ENCODE measurements at places on chromosomes 6 and 20.

DNA sequence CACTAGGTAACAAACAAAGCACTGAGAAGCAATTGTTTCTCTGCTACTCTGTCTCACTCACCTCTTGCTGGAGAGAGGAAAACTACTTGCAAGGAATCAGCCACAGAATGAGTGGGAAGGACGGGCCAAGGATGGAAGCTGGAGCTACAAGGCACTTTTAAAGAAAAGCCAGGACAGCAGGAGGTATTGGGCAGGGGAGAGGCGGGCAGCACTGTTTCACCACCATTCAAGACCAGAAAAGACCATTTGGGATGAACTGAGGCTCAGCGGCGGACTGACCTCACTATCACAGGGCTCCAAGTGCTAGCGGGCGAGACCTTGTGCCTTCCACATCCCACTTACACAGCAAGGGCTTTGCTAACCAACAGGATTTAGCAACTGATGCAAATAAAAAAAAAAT lies 137.4 kb downstream of the IPCEF1 start:
- DNase-seq, result no peak

GRCh38 chr6:39209911-39210310 lies 19.4 kb downstream of the KCNK5 start:
- DNase-seq, result no peak

DNA sequence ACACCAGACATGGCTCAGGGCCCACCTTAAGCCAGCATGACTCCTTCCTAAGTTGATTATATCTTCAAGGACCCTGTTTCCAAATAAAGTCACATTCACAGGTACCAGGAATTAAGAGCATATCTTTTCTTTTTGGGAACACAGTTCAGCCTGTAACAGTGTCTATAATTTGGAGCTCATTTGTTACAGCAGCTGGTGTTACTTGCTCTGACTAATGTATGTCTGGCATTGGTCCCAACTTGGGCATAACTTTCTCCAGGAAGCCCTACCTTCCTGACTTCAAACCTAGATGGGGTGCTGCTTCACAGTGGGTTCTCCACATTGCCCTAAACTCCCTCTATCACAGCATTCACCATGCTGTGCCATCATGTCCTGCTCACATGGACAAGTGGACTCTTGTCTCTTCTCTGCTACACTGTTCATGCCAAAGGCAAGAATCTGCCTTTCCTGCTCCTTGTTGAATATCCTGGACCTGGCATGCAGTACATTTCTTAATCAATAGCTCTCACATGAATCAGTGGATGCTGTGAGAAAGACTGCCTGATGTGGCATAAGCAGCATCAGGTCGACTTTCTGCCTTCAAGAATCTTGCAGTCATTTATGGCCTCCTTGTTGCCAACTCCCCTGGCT lies 117.4 kb upstream of the FOXA2 start:
- DNase-seq, result no peak

DNA sequence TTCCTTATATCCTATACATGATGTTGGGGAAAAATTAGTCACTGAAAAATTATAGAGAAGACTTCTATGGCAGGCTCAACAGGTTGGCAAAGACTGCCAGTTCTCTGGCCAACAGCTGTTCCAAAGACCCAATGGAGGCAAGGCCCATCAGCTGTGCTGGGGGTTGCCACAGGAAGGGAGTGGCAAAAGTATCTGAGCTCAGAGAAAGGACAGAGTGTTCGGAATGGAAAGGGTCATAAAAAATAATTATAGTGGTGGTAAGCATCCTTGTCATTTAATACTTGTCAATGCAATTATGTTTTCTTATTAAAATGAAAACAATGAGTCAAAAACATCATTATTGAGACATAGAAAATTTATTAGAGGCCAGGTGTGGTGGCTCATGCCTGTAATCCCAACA lies 36.1 kb downstream of the FASTKD5 start:
- DNase-seq, result no peak

DNA sequence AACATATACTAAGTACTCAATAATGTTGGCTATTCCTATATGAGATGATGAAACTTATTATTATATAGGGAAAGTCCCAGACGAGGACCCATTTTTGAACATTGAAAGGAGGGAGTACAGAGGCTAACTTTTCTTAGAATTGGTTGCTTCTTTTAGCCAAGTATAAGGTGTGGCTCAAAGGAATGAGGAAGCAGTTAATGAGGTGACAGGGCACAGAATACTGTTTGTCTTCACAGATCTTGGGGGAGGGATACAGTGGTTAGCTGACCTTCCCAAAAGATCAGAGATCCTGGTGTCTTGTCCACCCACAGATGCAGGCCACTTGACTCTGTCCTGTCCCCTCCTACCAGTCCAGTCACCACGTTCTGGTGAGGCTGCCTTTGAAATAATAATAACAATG lies 67.8 kb upstream of the EPB41L1 start:
- no peak for DNase-seq

DNA sequence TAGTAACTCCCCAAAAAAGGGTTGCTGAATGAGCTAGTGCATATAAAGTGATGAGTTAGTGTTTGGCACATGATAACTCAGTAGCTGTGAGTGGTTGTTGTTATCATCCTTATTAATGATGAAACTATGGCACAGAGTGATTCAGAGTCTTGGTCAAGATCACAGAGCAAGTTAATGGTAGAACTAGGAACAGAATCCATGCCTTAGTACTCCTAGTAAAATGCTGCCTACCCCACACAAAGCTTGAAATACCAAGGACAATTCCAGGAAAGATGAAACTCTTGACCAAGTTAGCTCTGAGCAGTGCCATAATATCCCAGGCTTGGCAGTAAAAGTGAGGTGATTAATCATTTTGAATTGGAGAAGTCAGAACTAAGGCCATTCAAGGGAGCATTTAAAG lies 109.1 kb upstream of the ENPP5 start:
- no peak for DNase-seq

DNA sequence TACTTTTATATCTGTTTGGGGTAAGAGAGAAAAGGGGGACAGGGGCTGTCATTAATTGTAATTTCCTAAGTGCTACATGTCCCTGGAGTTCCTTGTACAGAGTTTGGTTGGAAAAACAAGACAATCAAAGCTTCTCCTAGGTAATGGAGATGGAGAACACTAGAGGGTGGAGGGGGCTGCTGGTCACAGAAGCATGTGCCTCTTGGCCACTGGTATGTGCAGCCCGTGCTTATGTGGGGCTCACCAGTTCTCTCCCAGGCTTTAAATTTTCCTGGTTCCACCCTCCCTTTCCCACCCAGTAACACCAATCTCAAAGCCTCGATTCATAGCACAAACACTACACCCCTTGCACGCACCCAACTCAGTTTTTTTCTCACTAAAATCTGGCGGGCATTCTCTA lies 165.6 kb downstream of the SAMD5 start:
- no peak for DNase-seq

GRCh38 chr20:46720776-46721425 lies 11.5 kb downstream of the SLC2A10 start:
- DNase-seq, result no peak

GRCh38 chr6:166572370-166573261 lies 13.9 kb downstream of the RAMACL start:
- no peak for DNase-seq

- no peak for DNase-seq
Measured at GRCh38 chr6:6880745-6881437, 226.9 kb upstream of the RREB1 start.

DNA sequence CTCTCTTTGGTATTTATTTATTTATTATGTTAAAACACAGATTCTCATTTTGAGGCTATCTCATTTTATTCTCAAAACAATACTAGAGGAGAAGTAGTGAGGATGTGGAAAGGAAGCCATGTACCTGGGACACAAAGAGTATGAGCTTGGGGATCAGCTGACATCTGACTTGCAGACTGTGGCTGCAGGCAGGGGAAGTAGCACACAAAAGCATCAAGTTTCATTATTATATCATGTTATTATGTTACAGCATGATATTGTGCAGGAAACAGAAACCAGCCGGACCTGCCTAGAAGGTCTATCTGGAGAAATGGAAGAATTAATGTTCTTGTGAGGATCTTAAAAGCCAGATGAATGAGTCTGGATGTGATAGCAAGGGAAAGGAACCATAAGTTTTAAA lies 248.2 kb downstream of the KHDC1L start:
- no peak for DNase-seq

DNA sequence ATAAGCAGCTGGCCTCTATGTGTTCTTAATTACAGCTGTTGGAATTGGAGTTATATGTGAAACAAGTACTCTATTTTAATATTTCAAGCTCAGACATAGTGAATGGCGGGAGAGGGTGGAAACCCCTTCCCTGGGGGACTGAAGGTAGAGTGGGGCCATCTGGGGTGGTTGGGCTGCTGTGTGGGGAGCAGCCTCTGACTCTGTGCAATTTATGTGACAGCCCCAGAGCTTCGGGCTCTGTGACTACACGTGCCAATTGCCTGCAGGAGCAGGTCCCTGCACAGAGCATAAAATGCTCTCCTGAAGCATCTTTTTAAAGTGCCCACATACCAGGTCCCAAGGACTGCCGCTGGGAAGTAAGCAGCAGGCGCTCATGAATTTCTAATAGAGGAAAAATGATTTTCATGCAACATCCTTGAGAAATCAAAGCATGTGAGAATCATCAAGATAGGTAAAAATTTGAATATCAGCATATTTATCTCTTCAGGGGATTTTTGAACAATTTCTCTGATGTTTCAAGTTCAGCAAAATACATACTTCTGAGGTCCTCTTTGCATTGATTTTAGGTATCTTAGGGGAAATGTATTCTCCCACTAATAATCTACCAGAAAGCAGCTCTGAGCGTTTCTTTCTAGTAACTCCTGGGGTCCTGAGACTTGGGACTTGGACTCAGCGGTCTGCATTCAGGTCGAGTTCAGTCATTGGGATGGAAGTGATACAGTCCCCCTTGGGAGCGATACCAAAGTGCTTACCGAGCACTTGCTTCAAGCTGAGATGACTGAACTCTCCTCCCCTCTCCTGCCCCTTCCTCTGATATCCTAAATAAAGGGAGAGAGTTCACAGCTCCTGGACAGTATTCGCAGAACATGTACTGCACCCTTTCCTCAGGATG lies 40.0 kb downstream of the ALDH8A1 start:
- DNase-seq, result no peak

DNA sequence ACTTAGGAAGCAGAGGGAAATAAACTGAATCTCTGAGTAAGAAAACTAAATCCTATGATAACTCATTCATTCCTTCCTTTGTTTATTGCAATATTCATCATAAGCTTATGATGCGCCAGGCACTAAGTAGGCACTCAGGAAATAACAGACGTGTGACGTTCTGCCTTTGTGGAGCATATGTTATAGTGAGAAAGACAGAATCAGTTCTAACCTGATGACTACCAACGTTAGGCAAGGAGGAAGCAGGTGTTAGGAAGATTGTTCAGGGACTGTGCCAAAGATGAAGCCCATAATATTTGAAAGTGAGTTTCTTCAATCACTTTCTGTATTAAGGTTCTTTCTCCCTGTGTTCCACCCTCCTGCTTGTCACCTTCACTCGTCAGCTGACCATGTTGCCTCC lies 3.6 kb downstream of the HLA-DQA2 start:
- DNase-seq, result no peak

- DNase-seq, result no peak
Measured at GRCh38 chr6:81562169-81562568, 190.3 kb downstream of the TENT5A start.

DNA sequence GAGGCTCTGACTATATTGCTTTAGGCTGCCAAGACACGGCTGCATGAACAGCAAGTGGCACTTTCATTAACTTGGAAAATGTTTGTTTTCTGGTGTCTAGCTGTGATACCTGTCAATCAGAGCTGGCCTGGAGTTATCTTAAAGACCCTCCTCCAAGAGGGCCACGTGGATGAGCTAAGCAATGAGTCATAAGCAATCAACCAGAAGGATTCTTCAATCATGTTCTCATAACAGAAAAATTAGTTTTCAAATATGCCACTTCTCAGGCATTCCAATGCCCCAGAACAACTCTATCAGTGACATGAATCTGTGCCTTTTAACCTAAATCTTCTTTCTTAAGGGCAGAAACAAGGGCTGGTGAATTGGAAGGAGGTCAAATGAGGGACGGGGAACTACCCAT lies 283.0 kb downstream of the HTR1B start:
- DNase-seq, result no peak

DNA sequence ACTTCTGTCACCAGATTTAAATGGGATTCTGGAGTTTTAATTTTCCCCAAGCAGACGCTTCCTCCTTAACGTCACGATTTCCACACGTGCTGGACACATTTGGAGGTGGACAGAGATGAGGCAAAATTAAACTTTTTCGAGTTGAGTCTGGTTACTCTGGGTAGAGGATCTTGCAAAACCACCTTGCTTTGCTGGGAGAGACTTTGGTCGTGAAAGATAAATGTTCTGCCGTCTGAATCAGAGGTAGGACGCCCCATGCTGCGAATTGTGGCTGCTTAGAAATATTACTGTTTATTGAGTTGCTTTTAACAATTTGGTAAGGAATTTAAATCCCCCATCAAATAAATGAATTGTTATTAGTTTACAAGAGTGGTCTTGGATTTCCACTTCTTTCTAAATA lies 46.8 kb downstream of the CTCFL start:
- no peak for DNase-seq

- no peak for DNase-seq
Measured at GRCh38 chr6:26218824-26219223, 131.6 kb downstream of the HFE start.

DNA sequence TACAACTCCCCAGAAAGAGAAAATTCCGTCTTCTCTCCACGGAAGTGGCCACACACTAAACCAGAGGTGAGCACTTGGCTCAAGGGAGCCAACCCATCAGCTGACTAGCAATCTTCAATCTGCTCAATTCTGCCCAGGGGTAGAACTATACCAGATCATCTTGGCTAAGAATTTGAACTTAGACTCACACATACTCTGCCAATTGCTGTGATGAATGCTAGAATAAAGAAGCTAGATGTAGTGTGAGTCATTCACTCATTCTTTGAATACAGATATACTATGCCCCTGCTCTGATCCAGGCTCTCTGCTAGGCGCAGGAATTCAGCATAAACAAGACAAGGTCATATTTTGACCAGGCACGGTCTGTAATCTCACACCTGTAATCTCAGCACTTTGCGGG lies 147.9 kb upstream of the SHLD1 start:
- no peak for DNase-seq

GRCh38 chr6:12083763-12084162 lies 71.7 kb downstream of the HIVEP1 start:
- DNase-seq, result no peak

GRCh38 chr20:475463-476357 lies 13.4 kb upstream of the TBC1D20 start:
- DNase-seq, result no peak

GRCh38 chr6:15989397-15989796 lies 139.5 kb upstream of the MYLIP start:
- DNase-seq, result no peak

GRCh38 chr6:127618729-127619128 lies 41.8 kb downstream of the C6orf58 start:
- DNase-seq, result no peak
